ENCODE measurements at places on chromosomes 6 and 20.

DNA sequence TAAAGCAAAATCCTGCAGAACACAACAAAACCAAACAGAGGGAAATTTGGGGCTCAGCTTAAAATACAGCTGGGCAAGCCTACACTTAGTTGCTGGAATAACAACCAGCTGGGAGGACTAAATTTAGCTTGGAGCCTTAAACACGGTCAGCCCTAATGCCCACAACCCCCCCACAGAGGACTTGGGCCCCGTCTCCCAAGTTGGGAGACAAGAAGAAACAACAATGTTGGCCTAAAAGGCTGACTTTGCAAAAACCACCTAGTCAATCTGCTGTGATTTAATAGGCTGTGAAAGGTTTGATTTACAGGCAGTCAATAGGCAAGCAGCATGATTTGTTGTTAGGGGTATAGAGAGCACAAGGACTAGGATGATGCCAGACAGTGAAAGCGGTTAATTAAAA lies 40.3 kb upstream of the ARMC2 start:
- H3K4me1 ChIP-seq, result no peaks in the 10 kb centered on the region
- no peaks in the 10 kb centered on the region for H3K27me3 ChIP-seq
- H3K4me3 ChIP-seq, result no peak overlapping the region
- H3K27ac ChIP-seq, result no peak overlapping the region

GRCh38 chr20:39123185-39123557 lies 161.0 kb downstream of the DHX35 start:
- no peak overlapping the region for H3K27ac ChIP-seq
- no peak overlapping the region for H3K4me3 ChIP-seq
- no peak for DNase-seq
- peaks cover 32% of the 10 kb centered on the region for H3K27me3 ChIP-seq
- no peaks in the 10 kb centered on the region for H3K36me3 ChIP-seq

DNA sequence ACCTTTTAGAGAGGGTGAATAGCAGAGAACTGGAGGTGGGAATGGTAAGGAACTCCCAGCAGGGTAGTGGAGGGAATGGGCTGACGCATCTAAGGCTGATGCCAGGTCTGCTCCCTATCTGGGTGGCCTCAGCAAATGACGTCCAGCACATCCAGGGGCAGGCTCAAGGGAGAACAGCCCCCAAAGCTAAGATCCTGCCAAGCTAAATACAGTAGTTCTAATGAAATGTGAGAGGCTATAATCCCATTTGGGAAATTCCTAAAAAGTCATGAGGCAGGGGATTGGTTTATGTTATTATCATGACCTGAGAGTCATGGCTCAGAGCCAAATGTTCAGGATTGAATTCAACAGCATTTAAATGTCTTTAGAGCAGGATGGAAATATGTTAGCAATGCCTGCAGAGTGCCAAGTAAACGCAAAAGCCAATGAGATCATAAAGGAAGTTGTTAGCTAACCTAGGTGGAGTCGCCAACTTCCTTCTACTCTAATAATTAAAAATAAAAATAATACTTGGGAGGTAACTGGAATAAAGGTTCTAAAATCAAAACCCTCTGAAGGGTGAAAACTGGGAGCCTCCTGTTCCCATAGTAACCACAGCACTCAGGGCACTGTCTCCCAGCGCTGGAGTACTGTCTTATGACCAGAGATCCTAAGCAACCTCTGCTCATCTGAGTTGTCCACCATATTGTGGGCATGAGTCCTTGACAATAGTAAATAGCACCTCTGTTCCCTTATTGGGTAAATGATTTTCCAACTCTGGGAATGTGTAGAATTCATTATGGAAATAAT lies 34.8 kb downstream of the IYD start:
- DNase-seq, result no peak
- H3K27ac ChIP-seq, result no peak overlapping the region
- peaks cover 48% of the 10 kb centered on the region for H3K27me3 ChIP-seq
- H3K36me3 ChIP-seq, result no peaks in the 10 kb centered on the region
- no peak overlapping the region for H3K4me3 ChIP-seq
- H3K4me1 ChIP-seq, result no peaks in the 10 kb centered on the region

DNA sequence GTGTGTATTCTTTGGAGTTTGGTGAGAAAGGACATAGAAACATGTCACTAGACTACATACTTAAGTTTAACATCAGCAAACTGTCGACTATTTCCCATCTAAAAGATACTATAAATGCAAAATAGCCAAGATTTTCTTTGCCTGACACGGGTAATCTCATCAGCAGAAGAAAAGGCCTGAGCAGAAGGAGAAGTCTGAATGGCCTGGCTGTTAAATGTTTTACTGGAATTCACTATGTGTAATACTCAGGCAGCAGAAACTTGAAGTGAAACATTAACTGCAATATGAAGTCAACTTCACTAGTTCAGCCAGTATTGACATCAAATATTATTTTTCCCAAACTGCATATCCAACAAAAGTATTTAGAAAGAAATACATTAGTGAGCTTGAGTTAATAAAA lies 6.4 kb upstream of the DSE start:
- DNase-seq, result no peak
- no peaks in the 10 kb centered on the region for H3K36me3 ChIP-seq
- H3K27ac ChIP-seq, result no peak overlapping the region

- no peak overlapping the region for H3K4me3 ChIP-seq
- H3K36me3 ChIP-seq, result no peaks in the 10 kb centered on the region
- DNase-seq, result no peak
- no peaks in the 10 kb centered on the region for H3K4me1 ChIP-seq
- peaks cover 5% of the 10 kb centered on the region for H3K27me3 ChIP-seq
These were observed 394.3 kb downstream of the MAFB start for GRCh38 chr20:40294747-40295146.

DNA sequence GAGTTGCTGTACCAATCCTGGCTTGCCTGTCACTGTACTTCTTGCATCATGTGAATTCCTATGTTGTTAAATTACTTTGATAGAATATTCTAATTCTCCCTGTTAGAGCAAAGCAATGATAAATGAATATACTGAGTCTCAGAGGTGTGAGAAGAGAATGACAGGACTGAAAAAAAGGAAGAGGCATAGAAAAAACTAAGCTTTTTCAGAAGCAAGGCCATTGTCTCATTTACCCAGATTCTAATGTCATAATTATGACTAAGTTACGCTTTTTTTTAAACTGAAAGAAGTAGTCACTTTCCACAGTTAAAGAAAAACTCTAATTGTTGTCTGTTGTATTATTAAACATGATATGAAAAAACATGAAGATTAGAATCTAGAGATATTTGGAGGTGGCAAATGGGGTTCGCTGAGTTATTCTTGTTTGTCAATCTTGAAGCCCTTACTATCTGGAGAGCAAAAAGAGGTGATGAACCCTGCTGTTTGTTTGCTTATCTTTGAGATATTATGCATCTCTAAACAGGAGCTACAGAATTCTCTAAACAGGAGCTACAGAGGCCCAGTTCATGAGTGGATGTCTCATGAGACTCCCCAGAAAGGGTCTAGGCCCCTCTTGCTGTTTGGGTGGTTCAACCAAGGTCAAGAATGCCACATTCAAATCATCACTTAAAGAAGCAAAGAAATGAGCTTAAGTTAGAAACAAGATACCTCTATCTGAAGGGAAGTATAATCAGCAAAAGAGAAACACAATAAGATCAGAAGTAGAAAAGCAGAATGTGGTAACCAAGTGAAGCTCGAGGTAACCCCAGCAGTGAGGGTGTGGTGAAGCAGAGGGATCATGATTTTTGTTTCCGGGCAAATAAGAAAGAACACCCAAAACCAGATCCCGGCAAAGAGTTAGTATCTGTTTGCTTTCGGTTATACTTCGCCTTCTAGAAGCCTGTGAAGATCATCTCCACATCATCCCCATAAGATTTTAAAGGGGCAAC lies 33.3 kb upstream of the THEMIS start:
- H3K27me3 ChIP-seq, result no peaks in the 10 kb centered on the region
- DNase-seq, result no peak
- peaks cover 54% of the 10 kb centered on the region for H3K4me1 ChIP-seq

- H3K4me3 ChIP-seq, result peak overlapping the region; percentile 32
- peaks cover 10% of the 10 kb centered on the region for H3K27me3 ChIP-seq
- DNase-seq, result no peak
- peaks cover 9% of the 10 kb centered on the region for H3K4me1 ChIP-seq
- no peak overlapping the region for H3K27ac ChIP-seq
These were observed 29.6 kb downstream of the RAMACL start for GRCh38 chr6:166556863-166557322.

DNA sequence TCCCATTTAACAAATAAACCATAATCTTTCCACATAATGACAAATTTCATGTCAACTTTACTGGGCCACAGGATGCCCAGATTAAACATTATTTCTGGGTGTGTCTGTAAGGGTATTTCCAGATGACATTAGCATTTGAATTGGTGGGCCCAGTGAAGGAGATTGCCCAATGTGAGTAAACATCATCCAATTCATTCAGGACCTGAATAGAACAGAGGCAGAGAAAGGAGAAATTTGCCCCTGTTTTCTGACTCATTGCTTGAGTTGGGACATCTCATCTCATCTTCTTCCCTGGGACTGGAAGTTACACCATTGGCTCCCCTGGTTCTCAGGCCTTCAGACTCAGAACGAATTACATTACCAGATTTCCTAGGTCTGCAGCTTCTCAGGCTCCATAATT lies 142.9 kb downstream of the TPBG start:
- H3K27ac ChIP-seq, result no peak overlapping the region
- H3K27me3 ChIP-seq, result no peaks in the 10 kb centered on the region
- H3K36me3 ChIP-seq, result no peaks in the 10 kb centered on the region
- no peak overlapping the region for H3K4me3 ChIP-seq
